ENCODE measurements at places on chromosomes 3 and 15.

DNA sequence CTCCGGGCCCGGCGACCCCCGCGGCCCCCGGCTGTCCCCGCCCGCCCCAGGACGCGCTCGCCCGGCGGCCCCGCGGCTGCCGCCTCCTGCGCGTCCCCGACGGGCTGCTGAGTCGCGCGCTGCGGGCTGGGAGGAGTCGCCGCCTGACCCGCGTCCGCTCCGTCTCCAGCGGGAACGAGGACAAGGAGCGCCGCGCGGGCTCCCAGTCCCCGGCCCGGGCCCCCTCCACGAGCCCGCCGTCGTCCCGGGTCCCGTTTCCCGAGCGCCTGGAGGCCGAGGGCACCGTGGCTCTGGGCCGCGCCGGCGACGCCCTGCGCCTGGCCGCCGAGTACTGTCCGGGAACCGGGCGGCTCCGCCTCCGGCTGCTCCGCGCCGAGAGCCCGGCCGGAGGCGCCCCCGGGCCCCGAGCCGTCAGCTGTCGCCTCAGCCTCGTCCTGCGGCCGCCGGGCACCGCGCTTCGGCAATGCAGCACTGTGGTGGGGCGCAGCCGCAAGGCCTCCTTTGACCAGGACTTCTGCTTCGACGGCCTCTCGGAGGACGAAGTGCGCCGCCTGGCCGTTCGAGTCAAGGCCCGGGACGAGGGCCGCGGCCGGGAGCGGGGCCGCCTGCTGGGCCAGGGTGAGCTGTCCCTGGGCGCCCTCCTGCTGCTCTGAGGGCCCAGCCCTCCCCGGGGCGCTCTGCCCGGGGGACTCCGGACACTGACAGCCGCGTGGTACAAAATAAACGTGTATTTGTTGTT, 1.5 kb downstream of the C2CD4A start:
- DNase-seq = no peak

- DNase-seq = no peak
These were observed 6.8 kb upstream of the SNX22 start for GRCh38 chr15:64144565-64145281.

DNA sequence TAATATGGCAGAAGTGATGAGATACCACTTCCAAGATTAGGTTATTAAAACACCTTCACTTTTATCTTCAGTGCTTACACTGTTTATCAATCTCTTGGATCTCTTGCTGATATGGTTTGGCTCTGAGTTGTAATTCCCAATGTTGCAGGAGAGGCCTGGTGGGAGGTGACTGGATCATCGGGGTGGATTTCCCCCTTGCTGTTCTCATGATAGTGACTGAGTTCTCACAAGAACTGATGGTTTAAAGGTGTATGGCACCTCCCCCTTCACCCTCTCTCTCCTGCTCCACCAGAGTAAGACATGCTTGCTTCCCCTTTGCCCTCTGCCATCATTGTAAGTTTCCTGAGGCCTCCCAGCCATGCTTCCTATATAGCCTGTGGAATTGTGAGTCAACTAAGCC, 11.8 kb downstream of the GOLIM4 start:
- no peak for DNase-seq

GRCh38 chr3:88235102-88235501, 85.3 kb downstream of the C3orf38 start:
- DNase-seq = no peak

GRCh38 chr3:37174532-37175126, at the start of gene LRRFIP2:
TSS of gene LRRFIP2 (minus strand) at chr3:37174582. CDS start at chr3:37148983, 25,599 bp downstream.
- DNase-seq = no peak

DNA sequence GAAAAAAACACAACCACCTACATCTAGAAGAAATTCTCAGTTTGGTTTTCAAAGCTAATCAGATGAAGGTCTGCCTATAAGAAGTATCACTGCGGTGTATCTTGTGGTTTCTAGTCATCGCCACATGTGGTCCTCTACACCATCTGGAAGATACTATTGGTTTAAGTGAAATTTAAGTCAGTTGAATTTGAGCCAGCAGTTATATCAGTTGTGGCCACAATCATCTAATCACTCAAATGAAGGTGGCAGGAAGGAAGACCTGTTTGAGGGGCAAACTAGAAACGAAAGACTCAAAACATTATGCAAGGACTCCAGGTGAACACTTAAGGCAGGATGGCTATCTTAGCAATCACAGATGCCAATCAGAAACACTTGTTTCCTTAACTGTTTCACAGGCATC, 48.7 kb downstream of the ETV5 start:
- DNase-seq = no peak

GRCh38 chr15:34783431-34783830, 11.9 kb downstream of the ACTC1 start:
- no peak for DNase-seq

DNA sequence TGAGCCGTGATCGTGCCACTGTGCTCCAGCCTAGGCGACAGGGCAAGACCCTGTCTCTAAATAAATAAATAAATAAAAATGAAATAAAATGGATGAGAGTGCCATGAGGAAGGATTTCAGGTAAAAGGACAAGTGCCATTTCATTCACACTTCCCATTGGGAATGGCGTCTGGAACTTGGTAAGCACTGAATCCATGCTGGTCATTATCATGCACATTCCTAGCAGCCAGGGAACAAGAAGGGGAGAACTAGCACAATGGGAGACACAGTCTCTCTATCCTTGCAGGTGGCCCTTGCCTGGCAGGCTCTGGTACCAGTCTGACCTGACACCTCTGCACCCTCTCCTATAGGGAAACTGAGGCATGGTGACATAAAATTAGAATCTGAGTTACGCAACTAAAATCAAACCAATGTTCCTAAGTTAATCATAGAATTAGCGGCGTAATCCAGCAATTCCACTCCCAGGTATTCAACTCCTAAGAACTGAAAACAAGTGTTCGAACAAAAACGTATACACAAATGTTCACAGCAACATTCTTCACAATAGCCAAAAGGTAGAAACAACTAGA, 70.8 kb upstream of the MFGE8 start:
- DNase-seq = no peak

- DNase-seq = no peak
These were observed 9.1 kb downstream of the TASOR start for GRCh38 chr3:56673781-56674457.

DNA sequence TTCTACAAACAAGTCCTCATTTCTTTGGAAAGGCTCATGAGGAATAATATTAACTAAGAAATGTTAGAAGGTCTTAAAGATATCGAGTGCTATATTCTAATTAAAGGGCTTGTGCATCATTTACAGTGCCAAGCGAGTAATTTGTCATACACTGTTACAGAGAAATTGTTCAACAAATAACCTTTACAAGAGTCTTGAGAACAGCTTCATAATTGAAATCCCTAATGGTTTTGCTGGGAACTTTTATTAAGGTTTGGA, 209.5 kb downstream of the MECOM start:
- no peak for DNase-seq

GRCh38 chr15:80497221-80497620, 93.0 kb downstream of the ARNT2 start:
- no peak for DNase-seq

- no peak for DNase-seq
These were observed 54.3 kb downstream of the BDH1 start for GRCh38 chr3:197501496-197501878.

GRCh38 chr3:16179771-16180736, 5.6 kb downstream of the GALNT15 start:
- peak; percentile 34 for DNase-seq

GRCh38 chr3:80688814-80689213, 921.0 kb upstream of the ROBO1 start:
- DNase-seq = no peak

DNA sequence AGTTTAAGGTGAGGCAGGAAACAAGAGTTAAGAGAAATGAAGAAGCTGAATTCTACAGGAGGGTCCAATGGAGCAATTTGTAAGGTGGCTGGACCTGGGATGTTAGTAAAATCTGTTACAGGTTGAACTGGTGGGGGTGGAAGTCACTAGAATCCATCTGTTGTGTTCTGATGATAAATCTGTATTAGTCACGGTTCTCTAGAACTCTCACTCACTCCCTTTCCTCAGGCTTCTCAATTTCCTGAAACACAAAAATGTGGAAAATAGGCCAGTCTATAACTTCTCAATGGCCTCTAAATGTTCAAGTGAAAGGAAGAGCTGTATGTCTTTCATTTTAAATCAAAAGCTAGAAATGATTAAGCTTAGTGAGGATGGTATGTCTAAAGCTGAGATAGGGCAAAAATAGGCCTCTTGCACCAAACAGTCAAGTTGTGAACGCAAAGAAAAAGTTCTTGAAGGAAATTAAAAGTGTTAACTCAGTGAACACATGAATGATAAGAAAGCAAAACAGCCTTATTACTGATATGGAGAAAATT, 180.2 kb upstream of the CBLB start:
- DNase-seq = no peak

DNA sequence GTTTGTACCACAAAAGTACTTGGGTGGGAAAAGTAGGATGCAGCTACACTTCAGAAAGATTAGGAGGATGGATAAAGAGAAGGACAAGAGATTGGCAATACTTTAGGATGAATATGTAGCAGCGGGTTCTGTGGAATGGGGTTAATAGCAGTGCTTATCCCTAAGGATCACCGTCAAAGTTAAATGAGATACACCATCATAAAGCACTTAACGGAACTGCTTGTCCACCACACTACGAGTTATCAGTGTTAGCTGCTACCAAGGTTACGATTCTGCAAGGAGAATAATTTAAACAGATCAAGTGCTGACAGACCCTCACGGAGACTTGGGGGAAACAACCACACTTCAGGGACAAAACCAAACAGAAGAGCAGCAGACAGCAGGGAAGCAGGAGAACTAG, 963 bp downstream of the SHQ1 start:
- no peak for DNase-seq

GRCh38 chr3:45631486-45631885, 36.9 kb downstream of the LIMD1 start:
- DNase-seq = no peak

- DNase-seq = no peak
These were observed 54.6 kb upstream of the GALNT15 start for GRCh38 chr3:16119887-16120286.

DNA sequence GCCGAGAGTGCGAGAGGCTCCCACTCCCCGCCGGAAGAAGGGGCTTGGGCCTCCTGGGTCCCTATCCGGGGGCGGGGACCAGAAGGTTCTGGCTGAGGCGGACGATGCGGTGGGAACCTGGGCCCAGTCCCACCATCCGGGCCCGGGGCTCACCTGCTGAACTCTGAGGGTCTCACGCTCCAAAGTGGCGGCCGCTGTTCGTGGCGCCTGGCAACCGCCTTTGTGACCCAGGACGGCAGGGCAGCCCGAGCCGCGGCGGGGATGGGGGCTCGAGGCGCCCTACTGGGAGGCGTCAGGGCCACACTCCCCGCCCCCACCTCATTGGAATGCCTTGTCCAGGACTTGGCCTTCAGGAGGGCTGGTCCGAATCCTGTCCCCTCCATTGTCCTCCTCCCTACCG, at the start of gene FANCD2OS:
Gene FANCD2OS, minus strand, starts transcription at position 165 of the 400 bp plus-strand sequence. CDS start 3,481 bp downstream, outside the sequence.
- DNase-seq = no peak

DNA sequence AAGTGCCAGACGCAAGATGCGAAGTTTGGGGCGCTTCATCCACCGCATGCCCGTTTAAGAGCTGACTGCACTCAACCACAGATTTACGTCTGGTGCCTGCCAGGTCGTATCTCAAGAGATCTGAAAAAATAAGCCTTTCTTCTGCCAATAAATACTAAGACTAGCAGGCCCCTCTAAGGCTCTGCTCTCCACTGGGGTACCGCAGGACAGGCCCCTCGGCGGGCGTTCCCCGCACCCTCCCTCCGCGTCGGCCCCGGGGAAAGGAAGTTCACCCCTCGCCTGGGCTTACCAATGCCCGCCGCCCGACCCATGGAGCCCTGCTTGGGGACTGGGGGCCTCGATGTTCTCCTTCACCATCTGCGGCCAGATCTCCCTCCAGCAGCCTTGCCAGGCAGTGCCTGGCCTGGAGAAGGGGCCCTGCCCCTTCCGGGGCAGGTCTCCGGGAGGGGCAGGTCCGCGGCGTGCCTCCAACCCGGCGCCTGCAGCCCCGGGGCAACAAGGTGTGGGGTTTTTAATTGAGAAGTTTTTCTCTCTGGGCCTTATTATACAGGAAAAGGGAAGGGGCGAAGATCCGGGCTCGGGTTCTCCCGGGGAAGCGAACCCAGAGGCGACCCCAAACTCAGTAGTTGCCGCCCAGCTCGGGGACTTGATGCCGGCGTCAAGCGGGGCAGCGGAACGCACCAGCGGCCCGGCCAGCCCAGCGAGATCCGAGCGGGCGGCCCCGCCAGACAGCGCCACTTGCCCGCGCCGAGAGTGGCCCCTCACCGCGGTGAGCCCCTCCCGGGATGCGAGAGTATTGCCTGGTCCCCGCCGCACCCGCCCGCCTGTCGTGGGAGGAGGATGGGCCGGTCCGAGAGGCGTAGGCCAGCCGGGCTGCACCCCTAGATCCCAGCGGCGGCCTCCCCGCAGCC, 735 bp downstream of the GOLGA8B start:
- DNase-seq = no peak

DNA sequence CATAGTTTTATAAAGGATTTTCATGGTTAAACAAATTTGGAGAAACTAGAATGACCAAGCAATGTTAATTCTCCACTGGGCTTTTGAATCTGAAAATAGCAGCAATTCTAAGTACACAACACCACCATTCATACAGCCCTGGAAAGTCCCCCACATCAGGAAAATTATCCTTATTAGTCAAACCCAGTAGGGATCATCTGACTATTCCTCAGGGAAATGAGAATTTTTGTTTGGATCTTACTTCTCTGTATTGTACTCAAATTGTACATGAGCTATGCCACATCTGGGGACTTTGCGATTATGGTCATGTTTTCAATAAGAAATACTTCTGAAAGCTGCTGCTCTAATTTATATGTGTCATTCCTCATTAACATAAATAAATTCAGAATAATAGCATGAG, 46.0 kb downstream of the RARB start:
- DNase-seq = no peak

- DNase-seq = no peak
These were observed 164.1 kb upstream of the SLC2A2 start for GRCh38 chr3:171190668-171191067.

- DNase-seq = no peak
These were observed 16.9 kb downstream of the PPP2R3A start for GRCh38 chr3:135982404-135982761.

DNA sequence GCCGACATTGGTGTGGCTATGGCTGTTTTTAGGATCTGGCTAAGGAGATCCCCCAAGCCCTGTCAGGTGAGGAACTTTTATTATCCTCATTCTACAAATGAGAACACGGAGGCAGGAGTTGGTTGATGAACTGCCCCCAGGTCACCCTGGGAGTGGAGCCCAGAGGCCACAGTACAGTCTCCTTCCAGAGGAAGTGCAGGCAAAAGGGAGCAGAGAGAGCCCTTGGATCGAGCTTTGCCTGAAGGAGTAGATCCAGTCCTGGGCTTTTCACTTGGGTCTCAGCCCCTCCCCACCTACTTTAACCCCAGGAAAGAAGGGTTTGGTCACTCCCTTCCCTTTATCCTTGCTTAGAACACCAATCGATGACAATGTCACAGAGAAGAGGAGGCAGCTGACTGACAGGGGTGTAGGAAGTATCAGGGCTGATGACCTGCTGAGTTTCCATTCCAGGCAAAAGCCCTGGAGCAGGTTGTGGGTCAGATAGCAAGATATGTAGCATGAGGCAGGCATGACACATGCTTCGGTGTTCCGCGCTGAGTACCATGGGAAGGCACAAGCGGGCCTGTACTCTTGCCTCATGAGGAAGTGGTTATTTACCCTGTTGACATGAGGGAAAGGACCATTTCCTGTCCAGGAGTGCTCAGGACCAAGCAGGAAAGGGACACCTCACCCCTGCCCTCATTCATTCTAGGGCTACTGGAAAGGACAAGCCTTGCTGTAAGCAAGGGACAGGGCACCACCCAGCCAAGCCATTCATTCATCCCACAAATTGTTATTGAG, 5.8 kb upstream of the PLA2G4D start:
- DNase-seq = no peak
